Femur (tissue), 1 donor: ENCODE measurements at places on chromosomes 2 and 18.

DNA sequence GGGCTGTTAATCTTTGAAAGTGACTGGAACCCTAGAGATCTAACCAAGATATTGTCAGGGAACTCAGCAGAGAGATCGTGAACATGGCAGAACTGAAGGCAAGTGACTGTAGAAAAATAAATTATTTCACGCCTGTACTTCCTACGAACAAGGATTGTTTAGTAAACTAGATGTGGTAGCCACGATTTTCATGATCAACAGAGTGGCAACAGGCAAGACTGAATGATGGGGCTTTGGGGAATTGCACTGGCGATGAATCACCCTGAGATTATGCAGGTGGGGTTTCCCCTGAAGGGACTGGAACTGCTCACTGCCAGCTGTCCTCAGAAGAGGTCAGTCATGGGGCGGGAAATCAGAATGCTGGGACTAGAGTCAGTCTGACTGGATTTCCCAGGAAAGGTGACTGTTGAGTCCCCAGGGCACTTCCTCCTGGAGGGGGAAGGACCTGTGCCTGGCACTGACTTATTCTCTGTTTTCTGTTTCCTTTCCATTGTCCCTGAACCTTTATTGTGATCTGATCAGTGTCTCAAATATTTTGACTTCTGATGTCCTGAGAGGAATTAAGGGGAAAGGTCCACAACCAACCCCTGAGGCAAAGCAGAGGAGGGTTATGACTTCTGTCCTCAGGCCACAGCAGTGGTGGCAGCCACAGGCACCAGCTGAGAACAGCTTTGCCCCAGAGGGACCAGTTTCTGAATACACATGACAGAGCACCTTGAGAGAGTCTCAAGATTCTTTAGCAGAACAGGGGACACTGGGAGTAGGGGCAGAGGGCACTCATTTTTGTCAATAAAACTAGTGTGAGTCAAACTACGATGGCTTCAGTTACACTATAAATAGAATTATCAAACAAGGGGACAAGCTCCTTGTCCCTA is 70.0 kb downstream of the NAB1 start:
- peak; percentile 36 for DNase-seq

DNA sequence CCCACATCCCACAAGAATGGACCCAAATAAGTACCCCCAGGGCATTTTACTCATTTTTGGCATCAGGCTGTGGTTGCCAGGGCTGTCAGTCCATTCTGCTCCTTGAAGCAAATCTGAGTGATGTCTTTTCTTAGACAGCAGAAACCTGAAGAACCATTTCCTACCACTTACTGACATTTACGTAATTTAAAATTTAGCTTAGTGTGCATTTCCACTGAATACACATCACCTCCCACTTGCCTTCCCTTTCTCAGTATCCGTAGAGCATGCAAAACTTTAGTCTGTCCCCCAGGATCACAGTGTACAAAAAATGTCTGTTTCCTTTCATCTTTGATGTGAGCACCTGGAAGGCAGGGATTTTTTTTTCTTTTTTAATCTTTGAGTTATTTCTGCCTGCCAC is 130.3 kb downstream of the XIRP2 start:
- no peak for DNase-seq

- DNase-seq: no peak
These were observed 146.0 kb downstream of the AGAP1 start for GRCh38 chr2:235639885-235640284.

- DNase-seq: no peak
These were observed 18.8 kb downstream of the TMEM185B start for GRCh38 chr2:120204417-120204816.

GRCh38 chr2:15510131-15510530 is 51.0 kb downstream of the NBAS start:
- DNase-seq: no peak

DNA sequence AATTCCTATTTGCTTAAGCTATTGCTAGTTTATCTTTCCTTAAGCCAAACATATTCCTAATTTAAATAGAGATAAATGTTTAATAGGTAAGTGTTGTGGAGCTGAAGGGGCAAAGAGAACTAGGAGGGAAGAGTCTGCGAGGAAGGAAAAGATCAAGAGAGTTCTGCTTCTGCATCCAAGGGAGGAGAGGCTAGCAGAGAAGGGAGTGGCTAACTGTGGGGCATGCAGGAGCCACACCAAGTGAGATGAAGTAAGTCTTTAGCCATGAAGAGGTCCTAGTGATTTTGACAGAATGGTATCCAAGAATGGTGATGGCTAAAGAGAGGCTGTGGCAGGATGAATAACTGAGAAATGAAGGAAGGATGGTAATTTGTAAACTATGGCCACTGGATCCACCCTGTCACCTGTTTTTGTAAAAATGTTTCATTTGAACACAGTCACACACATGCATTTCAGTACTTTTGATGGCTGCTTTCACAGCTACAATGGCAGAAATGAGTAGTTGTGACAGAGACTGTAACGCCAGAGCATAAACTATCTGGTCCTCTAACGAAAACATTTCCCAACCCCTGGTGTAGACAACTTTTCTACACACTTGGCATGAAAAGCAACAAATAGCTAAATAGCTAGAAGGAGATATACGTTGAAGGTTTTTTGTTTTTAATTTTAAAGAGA is 15.6 kb downstream of the TPGS2 start:
- no peak for DNase-seq

DNA sequence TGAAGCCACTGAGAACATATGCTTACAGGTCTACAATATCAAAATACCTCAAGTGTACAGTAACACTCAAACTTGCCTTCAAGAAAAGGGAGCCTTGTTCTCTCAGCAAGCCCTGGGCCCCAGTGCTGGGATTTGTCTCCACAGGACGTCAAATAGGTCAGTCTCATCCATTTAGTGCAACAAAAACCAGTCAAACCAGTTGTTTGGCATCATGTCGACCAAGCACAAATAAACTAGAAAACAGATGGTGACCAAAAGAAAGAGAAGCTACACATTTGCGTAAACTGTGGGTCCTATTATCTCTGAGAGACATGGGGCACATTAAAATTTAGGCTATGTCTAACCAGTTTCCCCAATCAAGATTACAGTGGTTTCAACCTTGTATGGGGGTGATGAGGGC is 182.6 kb upstream of the PKDCC start:
- DNase-seq: no peak

DNA sequence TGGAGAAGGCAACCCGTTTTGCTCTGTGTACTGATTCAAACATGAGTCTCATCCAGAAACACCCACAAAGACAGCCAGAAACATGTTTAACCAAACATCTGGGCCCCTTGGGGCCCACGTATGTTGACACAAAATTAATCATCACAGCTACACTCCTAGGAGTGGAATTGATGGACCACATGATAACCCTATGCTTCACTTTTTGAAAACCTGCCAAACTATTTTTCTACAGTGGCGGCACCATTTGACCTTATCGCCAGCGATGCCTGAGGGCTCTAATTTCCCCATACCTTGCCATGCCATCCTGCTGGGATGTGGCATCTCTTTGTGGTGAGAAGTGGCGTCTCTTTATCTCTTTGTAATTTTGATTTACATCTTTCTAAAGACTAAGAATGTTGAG is 38.5 kb downstream of the PSMG2 start:
- DNase-seq: no peak

DNA sequence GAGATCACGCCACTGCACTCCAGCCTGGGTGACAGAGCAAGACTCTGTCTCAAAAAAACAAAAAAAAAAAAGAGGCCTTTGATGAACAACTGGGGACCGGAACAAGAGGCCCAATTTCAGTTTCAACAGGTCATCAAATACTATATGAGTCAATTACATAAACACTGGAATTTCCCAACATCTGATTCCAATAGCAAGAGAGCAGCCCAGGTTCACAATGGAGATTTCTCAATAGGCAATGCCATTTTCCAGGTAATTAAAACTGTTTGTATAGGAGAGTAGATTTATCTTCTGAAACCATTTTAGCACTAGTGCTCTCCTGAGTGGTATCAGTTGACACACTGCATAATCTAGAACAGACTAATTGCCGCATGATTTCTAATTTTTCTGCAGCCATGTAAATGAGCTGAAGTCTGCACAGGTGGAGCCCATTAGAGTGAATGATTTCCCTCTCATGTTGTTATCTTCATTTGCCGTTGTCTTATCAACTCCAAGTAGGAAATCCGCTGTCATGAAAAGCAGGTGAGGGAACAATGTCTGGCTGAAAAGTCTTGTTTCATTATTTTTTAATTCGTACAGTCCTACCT is 264.1 kb upstream of the MEIS1 start:
- no peak for DNase-seq

- no peak for DNase-seq
These were observed 7.3 kb downstream of the SFXN5 start for GRCh38 chr2:73063909-73064875.

- peak; percentile 58 for DNase-seq
These were observed 3.7 kb upstream of the SPR start for GRCh38 chr2:72883356-72883962.
